Activated T-helper 17 cell treated with anti-CD3 and anti-CD28 coated beads, Interleukin-2, amount 50 U/mL, for 72 hours (primary cell): ENCODE measurements at places on chromosomes 2 and 18.

- ATAC-seq = no peak
Observed at GRCh38 chr18:70333757-70334156, 44.9 kb downstream of the SOCS6 start.

DNA sequence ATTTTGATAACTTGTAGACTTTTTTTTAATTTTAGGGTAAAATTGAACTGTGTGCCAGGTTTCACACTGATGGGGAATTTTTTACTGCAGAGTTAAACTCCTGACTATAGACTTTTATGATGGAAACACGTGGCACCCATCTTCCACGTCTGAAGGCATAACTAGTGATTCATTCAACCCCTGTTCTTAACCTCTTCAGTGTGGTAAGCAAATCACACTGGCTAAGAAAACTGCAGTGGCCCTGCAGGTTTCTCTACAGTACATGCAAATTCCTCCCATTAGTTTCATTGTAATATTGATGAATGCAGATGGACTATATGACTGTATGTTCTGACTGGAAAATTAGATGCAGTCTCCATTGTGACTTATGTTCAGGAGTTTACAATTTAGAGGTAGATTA lies 47.2 kb downstream of the SMAD4 start:
- peak; percentile 83 for ATAC-seq

GRCh38 chr2:232482301-232483238 lies 5.1 kb downstream of the ECEL1 start:
- no peak for ATAC-seq

DNA sequence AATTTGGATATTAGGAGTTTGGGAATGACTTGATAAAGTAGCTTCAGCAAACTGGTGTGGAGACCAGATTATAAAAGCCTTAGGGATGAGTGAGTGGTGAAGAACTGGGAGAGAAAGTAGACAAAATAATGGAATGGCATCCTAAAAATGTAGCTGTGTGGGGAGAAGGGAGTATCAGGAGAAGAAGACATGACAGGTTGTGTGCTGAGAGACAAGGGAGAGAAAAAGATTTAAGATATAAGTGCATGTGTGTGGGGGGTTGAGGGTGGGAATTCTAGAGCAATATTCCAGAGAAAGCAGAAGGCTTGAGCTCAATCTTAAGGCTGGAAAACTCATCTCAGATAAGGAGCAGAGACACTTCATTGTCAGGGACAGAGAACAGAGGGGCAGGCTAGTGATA lies 159.5 kb downstream of the HNMT start:
- no peak for ATAC-seq

- ATAC-seq = no peak
Observed at GRCh38 chr2:28046921-28047320, 156.4 kb downstream of the BABAM2 start.

GRCh38 chr18:23213200-23213599 lies 77.9 kb downstream of the CABLES1 start:
- ATAC-seq = no peak

GRCh38 chr2:175009917-175010621 lies 4.9 kb upstream of the CHN1 start:
- ATAC-seq = no peak

GRCh38 chr2:178630581-178630980 lies 150.3 kb downstream of the PLEKHA3 start:
- ATAC-seq = no peak

DNA sequence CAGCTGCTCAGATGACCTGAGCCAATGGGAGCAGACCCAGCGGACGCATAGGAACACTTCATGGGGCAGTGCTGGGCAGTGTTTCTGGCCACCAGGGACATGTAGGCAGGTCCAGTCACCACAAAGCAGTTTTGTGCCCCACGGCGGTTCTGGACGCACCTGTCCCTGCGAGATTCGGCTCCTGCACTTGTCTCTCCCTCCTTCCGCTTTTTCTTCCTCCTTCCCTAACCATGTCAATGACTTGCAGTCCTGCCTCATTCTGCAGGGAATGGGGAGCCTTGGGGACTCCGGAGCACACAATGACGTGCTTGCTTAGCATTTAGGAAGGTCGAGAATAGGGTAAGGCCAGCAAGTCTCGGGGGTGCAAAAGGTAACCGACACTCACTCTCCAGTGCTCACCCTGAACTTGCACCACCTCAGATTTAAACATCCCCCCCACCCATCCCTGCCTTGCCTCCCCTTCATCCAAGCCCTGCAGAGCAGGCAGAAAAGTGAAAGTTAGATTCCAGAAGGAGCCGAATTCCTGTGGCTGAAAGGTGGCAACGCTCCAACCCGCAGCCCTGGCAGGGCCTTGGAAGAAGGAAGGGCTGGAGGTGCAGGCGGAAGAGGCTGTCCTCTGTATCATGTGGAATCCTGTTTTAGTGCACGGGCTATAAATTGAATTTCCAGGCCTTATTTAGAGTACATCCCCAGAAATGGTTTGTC lies 40.5 kb upstream of the ATG16L1 start:
- ATAC-seq = no peak

DNA sequence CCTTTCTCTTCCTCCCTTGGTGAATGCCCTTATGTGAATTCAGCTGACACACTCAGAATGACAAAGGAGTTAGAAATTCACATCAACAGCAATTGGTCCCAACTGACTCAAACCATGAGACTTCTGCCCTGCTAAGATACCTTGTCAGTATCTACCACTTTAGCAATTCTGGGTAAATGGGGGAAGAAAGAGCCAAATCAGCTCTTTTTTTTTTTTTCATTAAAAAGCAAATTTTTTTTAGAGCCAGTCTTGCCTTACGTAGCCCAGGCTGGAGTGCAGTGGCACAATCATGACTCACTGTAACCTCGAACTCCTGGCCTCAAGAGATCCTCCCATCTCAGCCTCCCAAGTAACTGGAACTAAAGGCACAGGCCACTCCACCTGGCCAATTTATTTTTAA lies 1.7 kb upstream of the PPP4R1 start:
- no peak for ATAC-seq

DNA sequence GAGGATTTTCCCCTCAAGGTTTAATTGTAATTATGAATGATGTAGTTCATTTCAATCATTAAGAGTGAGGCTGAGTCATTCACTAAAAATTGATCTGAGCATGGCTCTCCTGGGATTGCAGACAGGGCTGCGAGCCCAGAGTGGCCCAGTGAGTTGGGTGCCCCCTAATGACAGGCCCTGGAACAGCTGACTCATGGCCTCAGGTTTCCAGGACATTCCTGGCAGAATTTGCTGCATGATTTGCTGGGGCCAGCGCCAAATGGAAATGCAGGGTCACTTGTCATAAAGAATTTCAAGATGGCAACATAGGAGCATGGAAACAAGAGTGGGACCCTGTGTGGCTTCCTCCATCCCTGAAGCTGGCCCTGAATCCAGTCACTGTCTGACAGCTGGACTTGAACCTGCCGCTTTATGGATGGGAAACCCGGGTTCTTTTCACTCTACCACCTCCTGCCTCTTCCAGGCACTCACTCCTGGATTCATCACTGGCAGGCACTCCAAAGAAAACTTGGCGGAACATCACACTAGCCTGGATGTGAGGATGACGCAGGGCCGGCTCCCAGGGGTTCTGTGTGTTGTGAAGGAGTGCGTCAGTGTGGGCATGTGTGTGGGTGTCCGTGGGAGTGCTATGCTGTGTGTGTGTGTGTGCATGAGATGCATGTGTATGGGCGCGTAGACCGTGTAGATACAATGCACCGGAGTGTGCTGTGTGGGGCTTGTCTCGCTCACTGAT lies 15.2 kb downstream of the OTOF start:
- ATAC-seq = no peak

DNA sequence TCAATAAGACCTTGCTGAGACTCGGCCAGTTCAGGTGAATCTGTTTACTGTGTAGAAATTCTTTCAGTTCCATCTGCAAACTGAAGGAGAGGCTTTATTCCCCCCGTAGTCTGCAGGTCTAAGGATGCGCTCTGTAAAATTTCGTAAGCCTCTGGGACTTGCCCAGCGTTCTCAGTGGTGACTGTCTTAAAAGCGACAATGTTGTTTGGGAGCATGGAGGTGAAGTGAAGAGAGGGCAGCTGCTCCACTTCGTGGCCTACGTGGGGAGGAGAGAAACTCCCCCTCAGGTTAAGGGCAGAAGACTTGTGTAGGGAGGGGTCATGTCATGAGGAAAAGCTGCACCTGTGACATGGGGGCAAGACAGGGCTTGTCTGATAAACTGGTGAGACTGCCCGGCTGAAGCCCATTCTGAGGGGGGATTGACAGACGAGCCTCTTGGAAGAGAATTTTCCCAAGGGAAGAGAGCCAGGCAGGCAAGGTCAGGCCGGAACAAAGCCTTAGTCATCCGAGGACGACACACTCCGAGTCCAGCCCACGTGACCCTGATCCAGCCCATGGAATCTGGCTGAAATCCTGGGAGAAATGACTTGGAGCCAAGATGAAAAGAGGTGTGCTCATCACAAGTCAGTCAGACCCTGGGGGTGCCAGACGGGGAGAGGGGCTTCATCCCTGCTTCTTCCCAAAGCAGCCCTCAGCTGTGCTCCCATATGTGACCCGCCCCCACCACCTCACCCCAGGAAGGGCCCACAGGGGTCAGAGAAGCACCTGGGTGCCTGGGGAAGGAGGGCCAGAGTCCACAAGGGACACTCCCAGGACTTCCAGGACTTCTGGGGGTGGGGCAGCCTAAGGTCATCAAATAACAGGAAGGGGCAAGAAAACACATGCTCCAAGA lies 88.5 kb upstream of the SH3BP4 start:
- no peak for ATAC-seq

DNA sequence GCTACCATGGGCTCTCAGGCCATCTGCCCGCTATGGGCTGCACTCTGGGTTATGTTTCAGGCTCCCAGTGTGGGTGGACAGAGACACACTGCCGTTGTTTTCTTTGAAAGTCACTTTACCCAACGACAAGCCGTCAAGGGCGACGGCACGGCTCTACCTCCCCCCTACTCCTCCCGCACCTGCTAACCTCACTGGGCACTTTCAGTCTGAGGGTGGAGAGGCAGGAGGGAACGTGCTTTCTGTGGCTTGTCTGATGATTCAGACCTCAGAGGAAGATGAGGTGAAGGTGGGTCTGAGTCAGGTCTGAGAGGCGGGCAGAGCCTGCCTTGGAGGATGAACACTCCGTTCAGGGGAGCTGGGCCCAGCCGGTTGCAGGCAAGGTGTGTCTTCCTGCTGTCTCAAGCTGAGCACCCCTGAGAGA lies 147.6 kb upstream of the HDAC4 start:
- ATAC-seq = peak; percentile 91

GRCh38 chr2:89841476-89841840 lies 1150.0 kb downstream of the RPIA start:
- no peak for ATAC-seq

- no peak for ATAC-seq
Observed at GRCh38 chr2:4693266-4693665, 989.9 kb downstream of the DCDC2C start.

DNA sequence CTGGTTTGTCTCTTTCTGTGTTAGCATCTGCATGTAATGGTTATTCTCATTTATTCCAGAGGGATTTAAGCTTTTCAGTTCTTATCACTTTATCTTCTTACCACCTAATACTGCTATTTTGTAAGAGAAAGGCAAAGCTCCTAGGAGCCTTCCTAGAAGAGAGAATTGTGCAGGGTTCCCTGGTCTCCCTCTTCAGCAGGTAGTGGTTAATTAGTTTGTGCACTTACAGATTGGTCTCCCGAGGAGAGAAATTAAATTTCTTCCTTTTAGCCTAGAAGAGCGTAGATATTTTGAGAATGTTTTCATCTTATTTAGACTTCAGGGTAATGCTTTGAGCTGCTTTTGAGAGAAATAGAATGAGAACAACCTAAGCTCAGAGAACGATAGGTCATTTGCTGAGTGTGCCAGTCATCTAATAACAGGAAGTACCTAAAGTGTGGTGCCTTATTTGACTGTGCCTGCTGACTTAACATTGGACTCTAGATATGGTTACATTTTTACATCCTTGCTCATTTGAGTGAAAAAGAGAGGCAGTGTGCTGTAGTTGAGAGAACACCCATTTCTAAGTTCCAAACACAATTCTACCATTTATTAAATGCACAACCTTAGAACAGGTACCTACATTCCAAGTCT lies 651.4 kb downstream of the STK39 start:
- no peak for ATAC-seq

- no peak for ATAC-seq
Observed at GRCh38 chr2:70668911-70669310, 99.1 kb downstream of the ADD2 start.

DNA sequence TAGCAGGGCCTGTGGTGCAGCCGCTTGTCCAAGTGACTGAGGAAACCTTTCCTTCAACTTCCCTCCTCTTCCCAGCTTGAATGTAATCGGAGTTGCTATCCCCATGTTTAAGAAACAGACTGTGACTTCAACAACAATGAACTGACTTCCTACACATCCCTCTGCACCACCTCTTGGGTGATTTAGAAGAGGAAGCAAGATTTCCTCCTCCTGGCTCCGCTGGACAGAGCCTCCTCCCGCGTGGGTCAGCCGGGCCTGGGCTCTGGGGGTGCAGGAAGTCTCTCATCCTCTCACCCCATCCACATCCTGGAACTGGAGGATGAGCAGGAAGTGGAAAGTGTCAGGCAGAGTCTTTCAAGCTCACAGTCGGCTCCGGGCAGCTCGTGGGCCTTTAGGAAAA lies 84.3 kb downstream of the GATA6 start:
- ATAC-seq = no peak

- no peak for ATAC-seq
Observed at GRCh38 chr2:52857722-52858121, 909.9 kb upstream of the CHAC2 start.

DNA sequence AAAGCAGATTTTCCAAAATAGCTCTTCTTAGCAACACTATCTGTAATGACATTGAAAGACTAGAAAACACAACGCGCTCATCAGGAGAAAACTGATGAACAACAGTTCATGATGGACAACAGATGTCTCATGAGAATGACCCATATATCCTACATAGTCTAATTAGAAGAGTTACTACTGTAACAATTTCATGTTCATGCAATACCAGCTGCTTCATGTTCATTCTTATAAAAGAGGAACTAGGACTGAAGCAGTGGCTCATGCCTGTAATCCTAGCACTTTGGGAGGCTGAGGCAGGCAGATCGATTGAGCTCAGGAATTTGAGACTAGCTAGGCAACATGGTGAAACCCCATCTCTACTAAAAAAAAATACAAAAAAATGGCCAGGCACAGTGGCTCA lies 22.7 kb downstream of the TRAPPC8 start:
- no peak for ATAC-seq

GRCh38 chr2:42796427-42797248 lies 4.3 kb upstream of the HAAO start:
- peak; percentile 82 for ATAC-seq

DNA sequence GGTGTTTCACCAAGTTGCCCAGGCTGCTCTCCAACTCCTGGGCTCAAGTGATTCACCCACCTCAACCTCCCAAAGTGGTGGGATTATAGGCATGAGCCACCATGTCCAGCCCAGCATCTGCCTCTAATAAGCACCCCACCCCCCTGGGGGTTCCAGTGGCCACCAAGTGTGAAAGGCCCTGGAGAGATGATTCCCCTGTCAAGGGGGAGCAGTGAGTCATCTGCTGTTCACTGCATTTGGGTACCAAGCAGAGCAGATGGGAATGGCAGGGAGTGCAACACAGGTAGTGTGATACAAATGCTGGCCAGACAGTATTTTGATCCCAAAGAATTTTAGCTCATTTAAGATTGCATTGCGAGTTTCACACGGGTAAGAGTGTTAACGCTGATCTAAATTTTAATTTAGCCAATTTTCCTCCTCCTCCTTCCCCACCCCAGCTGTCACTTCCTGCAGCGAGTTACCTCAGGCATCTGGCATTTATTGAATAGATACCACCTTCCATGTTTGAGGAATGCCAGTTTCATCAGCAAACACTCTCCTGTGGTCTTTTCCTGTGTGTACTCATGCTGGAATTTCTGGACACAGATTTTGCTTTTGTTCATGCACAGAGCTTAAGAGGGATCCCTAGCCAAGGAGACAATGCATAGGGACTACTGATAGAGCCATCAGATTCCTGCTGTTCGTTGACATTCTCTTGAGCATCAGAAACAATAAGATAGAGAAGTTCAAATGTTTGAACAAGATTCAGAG lies 32.4 kb upstream of the NCK2 start:
- ATAC-seq = no peak
